ENCODE measurements at places on chromosomes 5 and 9.

DNA sequence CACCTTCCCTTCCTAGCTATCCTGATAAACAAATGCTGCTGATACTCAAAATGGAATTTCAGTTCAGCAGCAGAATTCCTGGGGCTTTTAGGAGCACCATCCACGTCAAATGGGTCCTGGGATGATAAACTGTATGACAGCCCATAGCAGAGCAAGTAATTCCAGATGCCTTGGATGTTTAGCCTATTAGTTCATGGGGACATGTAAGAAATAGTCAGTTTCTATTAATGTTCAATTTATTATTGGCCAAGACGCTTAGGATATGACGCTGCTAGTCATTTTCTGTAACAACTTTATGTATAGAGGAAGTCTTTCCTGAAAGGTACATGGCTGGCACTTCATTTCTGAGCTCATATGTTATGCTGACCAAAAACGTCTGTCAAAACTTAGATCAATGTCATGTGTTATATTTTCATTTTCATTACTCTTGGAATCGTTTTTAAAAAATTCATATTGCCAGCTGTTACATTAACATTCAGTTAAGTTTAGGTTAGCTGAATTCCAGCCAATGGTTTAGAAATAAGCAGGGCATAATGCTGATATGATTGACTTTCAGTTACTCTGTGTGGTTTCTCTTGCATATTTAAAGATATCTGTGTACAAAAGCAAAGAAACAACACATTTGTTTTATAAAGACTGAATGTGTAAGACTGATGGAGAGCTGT is 243.8 kb downstream of the CSNK1G3 start:
- DNase-seq = no peak

DNA sequence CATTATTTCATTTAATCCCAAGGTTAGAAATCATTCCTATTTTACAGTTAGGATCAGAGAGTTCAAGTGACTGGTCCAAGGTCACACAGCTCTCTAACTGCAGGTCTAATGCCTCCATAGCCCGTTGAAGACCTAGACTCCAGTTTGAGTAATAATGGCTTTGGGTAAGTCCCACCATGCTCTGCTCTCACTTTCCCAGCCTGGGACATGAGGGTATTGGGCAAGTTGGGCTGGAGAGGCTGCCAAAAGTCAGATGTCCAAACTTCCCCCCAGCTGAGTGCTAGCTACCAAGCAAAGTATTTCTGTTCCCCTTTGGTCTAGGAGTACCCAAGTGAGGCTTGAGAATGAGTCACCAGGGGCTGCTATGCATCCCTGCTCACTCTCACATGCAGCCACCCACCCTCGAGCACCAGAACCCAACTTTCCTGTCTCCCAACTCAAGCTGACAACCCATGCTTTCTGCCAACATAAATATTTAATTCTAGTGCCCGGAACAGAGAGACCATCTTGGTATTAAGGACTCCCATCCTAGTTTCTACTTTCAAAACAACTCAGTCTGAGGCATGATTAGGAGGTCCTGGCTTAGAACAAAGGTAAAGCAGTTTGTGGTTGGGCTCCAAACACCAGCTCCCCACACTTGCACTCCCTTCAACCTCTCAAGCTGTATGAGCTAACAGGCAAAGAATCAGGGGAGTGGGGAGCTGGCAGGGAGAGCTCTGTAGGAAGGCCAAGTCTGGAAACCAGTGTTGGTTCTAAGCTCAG is 236.5 kb upstream of the TRIM32 start:
- DNase-seq = no peak

- DNase-seq = no peak
These were observed 29.4 kb upstream of the LIFR start for GRCh38 chr5:38585816-38586215.

DNA sequence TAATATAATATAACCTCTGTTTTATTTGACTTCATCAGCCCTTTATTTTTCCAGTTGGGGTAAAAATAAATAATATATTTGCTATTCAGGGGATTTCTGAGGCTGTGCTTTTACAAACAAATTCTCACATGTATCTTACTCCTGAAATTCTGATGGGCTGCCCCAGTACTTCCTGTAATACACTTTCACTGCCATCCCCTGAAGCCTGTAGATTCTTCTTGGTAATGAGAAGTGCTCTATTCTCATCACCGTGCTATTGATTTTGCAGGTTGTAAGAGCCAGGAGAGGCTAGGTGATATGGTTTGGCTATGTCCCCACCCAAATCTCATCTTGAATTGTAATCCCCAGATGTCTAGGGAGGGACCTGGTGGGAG is 91.9 kb upstream of the CEP78 start:
- DNase-seq = no peak

DNA sequence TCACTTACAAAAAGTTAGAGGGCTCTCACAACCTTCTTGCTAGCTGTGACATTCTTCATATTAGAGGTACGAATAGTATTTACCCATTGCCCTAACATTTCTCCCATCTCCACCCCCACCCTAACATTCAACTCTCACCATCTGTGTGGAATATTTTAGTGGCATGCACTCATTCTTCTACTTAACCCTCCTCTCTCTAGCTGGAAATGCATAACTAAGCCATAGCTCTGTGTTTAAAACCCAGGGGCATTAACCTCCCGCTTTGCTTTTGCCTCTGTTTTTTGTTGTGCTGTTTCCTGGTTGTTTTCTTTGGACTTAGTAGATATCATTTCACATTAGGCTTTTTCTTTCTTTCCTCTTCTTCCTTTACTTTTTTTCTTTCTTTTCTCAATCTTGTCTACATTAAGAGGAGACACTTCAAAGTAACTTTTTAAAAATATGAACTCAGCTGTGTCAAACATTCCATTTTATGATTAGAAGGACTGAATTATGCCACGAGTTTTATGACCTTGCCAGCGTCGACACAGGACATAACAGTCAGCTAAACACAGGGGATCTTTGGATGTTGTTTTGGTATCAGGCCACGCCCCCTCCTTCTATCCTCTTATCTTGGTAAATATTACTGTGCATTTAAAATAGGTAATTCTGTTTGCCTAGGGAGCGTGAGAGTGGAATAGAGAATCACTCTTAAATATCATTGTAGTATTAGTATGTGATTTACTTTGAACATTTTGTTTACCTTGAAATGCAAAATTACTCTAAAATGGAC is 236.0 kb downstream of the CD180 start:
- no peak for DNase-seq

- no peak for DNase-seq
These were observed 45.5 kb upstream of the CPLX2 start for GRCh38 chr5:175825893-175826292.

GRCh38 chr5:26482810-26483375 is 555.5 kb downstream of the CDH9 start:
- no peak for DNase-seq

DNA sequence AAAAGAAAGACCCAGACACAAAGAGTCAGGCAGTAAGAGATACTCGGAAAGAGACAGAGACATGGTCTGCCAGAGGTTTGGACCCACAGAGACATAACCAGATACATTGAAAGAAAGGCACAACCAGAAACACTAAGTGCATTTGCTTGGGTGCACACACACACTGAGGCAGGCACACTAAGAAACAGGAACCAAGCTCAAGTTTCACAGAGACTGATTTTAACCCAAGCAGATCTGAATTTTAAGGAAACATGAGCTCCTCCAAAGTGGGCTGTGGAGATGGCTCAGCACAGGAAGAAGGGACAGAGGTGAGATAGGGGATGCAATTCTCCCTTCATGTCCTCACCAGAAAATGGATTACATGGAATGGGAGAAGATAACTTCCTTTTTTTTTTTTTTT is 9.5 kb downstream of the AQP3 start:
- no peak for DNase-seq

DNA sequence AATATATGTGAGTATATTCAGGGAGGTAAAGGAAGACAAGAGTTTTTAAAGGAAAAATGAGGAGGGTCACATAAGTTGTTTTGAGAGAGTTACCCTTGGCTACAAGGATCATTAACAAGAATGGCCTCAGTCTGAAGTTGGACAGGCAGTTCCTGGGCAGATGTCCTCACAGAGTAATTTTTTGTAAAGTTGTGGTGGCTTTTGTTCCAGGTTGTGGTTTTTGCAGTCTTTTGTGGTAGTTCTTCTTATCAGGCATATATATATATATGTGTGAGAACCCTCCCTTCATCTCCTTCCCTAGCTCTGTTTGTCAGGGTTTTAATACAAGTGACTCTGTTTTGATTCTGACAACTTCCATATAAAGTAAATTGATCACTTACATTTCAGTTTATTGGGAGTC is 60.0 kb downstream of the CSNK1G3 start:
- no peak for DNase-seq

GRCh38 chr5:56588636-56589480 is 226.5 kb upstream of the MAP3K1 start:
- no peak for DNase-seq

GRCh38 chr5:68137511-68138140 is 77.9 kb upstream of the PIK3R1 start:
- no peak for DNase-seq

DNA sequence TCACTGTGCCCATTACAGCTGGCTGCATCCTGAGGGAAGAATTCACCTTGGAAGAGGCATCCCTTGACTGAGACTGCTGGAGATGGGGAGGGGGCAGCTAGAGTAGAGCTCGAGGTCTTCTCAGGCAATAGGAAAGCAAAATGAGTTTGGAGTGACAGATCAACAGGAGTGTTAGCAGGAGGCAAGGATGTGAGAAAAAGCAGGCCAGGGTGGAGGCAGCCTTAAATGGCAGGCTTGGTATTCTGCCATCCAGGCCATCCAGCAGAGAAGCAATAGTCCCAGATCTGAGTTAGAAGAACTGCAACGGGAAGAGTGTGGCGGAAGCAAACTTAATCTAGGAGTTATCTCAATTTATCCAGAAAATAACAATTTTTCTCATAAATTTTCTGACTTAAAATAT is 6.1 kb downstream of the ADAMTS12 start:
- no peak for DNase-seq

- no peak for DNase-seq
These were observed 104.2 kb downstream of the MELK start for GRCh38 chr9:36676778-36677485.

GRCh38 chr5:170619869-170620268 is 116.0 kb downstream of the KCNIP1 start:
- DNase-seq = no peak

DNA sequence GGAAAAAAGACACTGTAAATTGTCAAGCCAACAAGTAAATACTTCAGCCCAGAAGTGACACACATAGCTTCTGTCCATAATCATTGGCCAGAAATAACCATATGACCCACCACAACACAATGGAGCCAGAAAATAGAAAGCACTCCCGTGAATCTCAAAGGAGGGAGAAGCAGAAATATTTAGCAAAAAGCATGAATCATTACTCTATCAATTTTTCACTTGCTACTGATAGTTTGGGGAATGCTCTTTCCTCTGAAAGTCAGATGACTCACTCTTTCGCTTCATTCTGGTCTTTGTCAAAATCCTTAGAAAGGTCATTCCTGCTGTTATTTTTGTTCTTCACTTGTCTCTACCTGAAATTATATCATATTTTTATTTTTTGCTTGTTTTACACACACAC is 312.6 kb downstream of the TMEM232 start:
- no peak for DNase-seq

GRCh38 chr9:5947912-5948311 is 57.2 kb downstream of the MLANA start:
- no peak for DNase-seq

- DNase-seq = no peak
These were observed 403.5 kb downstream of the SPOCK1 start for GRCh38 chr5:137095597-137095996.

GRCh38 chr5:168377525-168377924 is 86.1 kb downstream of the WWC1 start:
- no peak for DNase-seq

- no peak for DNase-seq
These were observed 808 bp downstream of the SPOCK1 start for GRCh38 chr5:137498301-137498735.

GRCh38 chr9:117392992-117393391 is 21.9 kb downstream of the ASTN2 start:
- DNase-seq = no peak

- no peak for DNase-seq
These were observed 2.2 kb upstream of the GLRX start for GRCh38 chr5:95824747-95825146.

DNA sequence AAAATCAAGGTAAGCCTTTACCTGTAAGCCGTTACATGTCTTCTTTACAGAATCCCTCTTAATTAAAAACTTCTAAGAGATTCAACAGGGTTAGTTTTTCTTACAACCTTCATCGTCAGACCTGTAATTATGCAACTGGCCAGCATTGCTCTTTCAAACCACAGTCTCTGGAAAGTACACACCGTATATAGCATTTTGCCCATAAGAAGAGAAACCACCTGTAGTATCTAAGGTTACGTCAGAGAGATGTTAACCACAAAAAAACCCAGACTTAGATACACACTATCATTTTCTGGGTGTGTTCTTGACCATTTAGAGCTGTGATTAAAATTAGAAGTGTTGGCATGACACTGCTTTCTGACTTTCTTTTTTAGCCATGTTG is 140.0 kb downstream of the MUSK start:
- no peak for DNase-seq

- DNase-seq = no peak
These were observed 29.8 kb upstream of the ENHO start for GRCh38 chr9:34552606-34552981.

DNA sequence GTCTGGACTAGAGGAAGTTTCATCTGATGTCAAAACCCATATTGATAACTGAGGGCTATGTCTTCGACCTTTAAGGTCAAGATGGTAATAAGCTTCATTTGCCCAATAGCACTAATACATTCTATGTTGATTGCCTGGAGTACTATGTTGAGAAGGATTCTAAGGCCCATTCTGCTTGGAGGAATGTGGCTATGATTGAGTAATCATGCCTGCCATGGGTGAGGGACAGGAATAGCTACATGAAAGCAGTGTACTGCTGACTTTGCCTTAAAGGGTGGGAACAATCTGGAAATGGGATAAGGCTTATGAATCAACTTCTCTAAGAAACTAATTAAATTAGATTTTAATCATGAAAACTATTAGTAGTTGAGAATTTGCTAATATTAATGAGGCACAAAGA is 13.6 kb downstream of the NNT start:
- no peak for DNase-seq

- no peak for DNase-seq
These were observed 1031.2 kb downstream of the EFNA5 start for GRCh38 chr5:106639488-106639887.

- no peak for DNase-seq
These were observed 100.2 kb downstream of the SLC25A46 start for GRCh38 chr5:110838961-110839360.

DNA sequence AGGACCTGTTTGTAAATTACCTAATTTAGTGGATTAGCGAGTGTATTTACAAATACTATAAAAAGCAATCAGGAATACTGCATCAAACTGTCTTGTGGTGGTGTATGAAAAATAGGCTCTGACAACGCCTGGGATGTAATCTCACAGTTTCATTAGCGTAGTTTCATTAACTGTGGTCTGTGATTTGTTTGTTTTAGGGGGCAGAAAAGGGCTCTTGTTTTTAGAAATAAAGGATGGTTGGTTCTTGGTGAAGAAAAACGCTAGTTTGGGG is 1.4 kb downstream of the SLC44A1 start:
- no peak for DNase-seq

GRCh38 chr5:126143622-126144021 is 279.6 kb upstream of the GRAMD2B start:
- DNase-seq = no peak

GRCh38 chr5:132467287-132467984 is 23.1 kb downstream of the IRF1 start:
- no peak for DNase-seq

GRCh38 chr9:109466623-109467590 is 31.2 kb downstream of the PTPN3 start:
- no peak for DNase-seq
